ENCODE measurements at places on chromosomes 13 and 19.

GRCh38 chr19:49773663-49774350, 7.0 kb downstream of the AP2A1 start:
- no peak for DNase-seq

GRCh38 chr19:58355215-58355796, 2.0 kb upstream of the A1BG start:
- no peak for DNase-seq

DNA sequence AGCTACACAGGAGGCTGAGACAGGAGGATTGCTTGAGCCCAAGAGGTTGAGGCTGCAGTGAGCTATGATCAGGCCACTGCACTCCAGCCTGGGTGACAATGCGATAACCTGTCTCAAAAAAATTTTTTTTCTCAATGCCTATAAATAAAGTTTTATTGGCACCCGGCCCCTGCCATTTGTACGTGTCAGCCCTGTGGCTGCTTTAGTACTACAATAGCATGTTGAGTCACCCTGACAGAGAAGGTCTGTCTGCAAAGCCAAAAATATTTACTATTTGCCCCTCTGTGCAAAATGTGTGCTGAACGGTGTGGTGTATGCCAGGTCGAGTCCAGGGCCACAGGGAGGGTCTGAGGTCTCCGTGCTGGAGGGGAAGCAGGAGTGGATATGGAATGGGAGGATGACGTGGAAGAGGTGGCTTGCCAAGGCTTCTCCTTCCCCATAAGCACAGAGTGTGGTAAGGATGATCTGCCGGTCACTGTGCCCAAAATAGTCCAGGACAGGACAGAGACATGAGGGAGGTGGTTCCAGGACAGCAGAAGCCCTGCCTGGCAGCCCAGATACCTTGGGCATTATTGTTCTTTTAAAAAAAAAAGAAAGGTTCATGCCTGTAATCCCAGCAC, 10.0 kb downstream of the NMRK2 start:
- DNase-seq = no peak

GRCh38 chr19:56955637-56956216, 115.2 kb upstream of the PEG3 start:
- no peak for DNase-seq

DNA sequence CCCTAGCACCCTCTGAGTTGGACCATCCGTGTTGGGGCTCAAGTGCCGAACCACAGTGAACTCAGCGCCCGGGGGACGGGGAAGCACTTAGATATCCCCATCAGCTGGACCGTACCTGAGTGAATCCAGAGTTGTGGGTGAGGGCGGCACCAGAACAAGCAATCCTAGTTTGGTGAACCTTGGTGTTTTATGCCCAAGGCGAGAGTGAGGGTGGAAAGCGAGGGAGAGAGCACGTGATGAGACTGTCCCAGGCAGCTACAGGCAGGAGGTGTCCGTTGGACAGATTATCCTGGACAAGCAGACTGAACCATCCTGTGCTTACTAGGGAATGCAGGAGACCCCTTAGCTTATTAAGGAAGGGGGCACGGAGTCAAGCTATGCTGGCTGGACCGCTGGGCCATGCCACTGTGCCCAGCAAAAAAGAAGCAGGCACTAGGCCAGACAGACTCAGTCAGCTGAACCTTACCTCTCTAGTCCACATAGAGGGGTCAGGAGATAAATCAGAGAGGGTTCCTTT, 596 bp downstream of the GET3 start:
- no peak for DNase-seq

GRCh38 chr19:12946731-12947496, 1.3 kb downstream of the RAD23A start:
- no peak for DNase-seq
